Activated CD4-positive, alpha-beta T cell treated with anti-CD3 and anti-CD28 coated beads for 4 hours (primary cell): ENCODE measurements at places on chromosomes 6 and 20.

DNA sequence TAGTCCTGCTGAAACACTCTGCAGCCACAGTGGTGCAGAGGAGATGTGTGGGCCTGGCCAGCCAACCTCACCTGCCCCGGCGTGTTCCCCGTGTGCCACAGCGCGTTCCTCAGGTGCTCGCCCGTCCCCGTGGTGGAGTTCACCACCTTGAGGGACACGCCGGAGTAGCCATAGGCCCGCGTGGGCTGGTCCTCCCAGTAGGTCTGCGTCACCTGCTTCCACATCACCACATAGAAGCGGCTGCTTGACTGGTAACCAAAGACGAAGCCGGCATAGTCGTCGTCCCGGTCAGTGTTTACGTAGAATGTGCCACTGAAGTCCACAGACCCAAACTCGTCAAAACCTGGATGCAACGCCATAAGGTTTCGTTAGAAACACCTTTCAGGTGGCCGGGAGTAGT is 31.5 kb downstream of the THBS2 start:
- DNase-seq: no peak

GRCh38 chr20:36469973-36470372 is 71.3 kb upstream of the MYL9 start:
- DNase-seq: no peak

GRCh38 chr20:12482661-12483060 is 526.1 kb upstream of the SPTLC3 start:
- DNase-seq: no peak

- DNase-seq: no peak
Measured at GRCh38 chr20:14829906-14830305, 492.5 kb upstream of the FLRT3 start.

- DNase-seq: no peak
Measured at GRCh38 chr6:15073344-15073789, 172.5 kb upstream of the JARID2 start.

GRCh38 chr20:9838378-9839295 is at the start of gene PAK5:
PAK5 (minus strand) TSS chr20:9839076; CDS start chr20:9644328, 194,748 bp downstream.
- no peak for DNase-seq

DNA sequence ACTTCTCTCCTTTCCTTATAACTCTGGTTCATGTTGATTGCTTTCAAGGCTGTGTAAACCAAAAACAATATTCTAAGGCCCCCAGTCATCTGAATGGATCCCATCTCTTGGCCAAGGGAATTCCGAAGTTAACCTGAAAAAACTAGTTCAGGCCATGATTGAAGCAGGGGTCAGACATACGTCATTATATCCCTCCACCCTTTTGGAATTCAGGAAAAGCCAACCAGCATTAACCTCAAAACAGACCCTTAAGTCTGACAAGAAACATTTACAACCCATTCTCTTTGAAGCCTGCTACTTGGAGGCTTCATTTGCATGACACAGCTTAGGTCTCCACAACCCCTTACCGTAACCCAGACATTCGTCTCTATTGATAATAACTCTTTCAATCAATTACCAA is 39.7 kb downstream of the SLC26A8 start:
- no peak for DNase-seq

GRCh38 chr6:20564269-20564668 is 30.0 kb downstream of the CDKAL1 start:
- DNase-seq: no peak

DNA sequence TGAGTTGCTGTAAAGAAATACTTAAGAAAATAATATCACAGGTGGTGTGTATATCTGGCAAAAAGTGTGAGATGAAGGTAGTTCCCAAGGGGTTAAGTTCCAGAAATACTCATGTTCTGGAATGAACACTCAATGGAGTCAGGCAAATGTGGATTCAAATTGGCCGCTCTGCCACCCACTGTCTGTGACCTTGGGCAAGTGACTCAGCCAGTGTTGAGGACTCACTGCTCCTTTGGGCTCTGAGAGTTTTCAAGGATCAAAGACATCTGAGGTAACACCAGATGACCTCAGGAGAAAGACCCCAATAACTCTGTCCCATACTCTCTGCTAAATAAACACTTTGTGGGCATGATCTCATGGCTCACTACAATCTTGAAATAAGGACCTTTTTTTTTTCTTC is 59.2 kb upstream of the EYA2 start:
- DNase-seq: no peak

DNA sequence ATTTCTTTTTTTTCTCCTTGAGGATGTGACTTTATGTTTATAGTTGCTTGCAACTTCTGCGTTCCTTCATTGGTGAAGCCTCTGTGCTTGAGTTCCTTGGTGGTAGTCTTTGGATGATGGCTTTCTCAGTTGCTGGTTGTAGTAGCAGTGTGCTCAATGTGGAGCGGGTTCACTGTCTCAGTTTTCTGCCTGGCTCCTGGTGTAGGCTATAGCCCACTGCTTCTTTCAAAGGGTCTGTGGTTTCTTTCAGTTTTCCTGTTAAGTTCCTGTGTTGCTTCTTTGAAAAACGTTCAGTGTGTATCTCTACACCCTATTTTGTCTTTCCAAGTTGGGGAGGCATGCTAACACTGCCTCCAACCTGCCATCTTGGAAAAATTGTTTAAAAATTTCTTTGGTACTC is 33.9 kb upstream of the ZBTB24 start:
- DNase-seq: no peak

GRCh38 chr6:68572525-68572924 is 62.6 kb upstream of the ADGRB3 start:
- no peak for DNase-seq

DNA sequence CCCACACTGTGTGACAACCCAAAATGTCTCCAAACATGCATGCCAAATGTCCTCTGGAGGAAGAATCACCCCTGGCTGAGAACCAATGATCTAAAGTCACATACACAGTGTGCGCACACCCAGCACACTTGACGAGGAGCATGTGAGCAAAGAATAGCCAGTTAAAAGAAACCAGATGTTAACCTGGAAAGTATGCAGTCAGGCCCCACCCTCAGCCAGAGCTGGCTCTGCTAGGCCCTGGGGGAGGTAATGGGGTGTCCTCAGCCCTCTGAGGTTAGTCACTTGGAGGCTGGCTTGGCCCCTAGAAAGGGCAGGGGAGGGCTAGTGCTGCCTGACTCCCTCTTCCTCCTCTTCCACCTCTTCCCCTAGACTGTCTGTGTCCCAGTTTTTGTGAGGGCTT is 15.2 kb upstream of the GUCA1A start:
- no peak for DNase-seq

DNA sequence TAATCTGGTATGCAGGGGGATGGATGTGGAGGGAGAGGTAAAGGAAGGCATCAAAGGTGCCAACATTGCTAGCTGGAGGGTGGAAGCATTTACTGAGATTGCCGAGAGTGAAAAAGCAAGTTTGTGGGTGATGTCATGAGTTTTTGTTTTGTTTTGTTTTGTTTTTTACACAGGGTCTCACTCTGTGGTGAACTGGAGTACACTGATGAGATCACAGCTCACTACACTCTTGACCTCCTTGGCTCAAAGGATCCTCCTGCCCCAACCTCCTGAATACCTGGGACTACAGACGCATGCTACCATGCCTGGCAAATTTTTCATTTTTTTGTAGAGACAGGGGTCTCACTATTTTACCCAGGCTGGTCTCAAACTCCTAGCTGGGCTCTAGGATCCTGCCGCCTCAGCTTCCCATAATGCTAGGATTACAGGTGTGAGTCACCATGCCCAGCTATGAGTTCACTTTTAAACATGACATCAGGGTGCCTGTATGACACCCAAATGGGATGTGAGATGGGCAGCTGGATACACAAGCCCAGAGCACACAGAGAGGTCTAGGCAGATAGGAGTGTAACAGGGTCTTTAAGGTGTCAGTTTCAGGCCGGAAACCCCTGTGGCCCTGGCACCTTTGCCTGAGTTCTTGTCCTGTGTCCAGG is 35.1 kb upstream of the HMGA1 start:
- DNase-seq: no peak

GRCh38 chr6:19731282-19731681 is 105.9 kb upstream of the ID4 start:
- no peak for DNase-seq

DNA sequence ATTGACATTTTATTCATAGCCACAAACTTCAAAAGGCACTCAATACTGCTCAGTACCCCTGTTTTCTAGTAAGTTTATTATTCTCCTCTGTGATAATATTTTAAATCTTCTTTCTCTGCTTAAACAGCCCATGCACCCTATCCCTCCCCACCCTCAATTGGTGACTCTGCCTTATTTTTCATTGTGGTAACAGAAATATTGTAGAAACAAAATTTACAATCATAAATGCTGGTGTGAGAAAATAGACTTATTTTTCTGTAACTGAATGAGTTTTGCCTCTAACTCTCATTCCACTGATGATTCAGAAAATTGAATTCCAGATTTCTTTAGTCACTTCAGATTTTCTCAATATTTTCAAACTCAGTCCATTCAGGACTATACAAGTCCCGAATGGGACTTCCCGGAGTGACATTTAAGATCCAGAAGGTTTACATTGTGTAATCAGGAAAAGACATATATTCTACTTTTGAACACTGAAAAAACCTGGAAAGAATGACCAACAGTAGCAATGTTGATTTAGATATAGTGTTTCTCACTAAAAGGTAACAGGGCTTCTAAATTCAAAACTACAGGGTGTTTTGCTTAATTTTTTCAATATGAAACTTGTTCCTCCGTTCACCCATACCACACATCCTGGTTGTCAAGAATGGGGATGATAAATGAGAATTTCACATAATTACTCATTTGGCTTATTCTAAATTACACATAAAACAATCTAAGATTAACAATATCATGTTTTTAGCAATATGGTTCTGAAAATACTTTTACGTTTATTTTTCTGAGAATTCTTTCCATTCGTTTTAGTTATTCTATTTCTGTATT is 34.8 kb upstream of the UST start:
- no peak for DNase-seq

- no peak for DNase-seq
Measured at GRCh38 chr20:18637224-18637623, 49.4 kb downstream of the DTD1 start.

GRCh38 chr6:122726649-122727048 is 52.9 kb upstream of the FABP7 start:
- no peak for DNase-seq

DNA sequence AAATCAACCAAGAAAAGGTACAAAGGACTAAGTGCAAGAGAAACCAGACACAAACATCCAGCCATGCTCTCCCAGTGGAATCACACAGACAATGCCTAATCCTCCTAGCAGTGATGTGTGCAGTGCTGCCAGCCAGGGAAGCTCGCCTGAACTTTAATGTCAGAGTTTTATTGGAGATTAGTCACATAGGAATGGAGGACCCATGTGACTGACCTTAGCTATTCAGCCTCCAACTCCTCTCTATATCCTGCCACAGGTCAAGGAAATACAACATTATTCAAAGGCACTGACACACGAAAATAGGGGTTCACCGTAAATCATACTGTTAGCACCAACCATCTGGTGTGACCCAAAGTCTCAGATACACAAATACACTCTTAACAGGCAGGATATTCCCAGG is 684.6 kb downstream of the DOK5 start:
- DNase-seq: no peak

GRCh38 chr6:13216236-13217014 is 111.9 kb downstream of the TBC1D7 start:
- no peak for DNase-seq

DNA sequence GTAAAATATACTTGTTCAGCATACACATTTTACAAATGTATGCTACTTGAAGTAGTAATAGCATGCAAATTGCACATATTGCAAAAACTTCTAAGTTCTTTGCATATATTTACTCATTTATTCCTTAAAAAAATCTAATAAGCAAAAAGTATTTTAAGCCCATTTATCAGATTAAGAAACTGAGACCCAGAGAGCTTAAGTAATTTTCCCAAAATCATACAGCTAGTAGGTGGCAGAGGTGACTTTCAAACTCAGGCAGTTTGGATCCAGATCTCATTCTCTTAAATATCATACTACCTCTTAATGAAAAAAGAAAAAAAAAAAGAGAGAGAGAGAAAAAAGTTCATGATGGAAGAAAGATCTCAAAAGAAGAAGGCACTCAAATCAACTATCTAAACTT is 157.9 kb downstream of the RPS12 start:
- no peak for DNase-seq

DNA sequence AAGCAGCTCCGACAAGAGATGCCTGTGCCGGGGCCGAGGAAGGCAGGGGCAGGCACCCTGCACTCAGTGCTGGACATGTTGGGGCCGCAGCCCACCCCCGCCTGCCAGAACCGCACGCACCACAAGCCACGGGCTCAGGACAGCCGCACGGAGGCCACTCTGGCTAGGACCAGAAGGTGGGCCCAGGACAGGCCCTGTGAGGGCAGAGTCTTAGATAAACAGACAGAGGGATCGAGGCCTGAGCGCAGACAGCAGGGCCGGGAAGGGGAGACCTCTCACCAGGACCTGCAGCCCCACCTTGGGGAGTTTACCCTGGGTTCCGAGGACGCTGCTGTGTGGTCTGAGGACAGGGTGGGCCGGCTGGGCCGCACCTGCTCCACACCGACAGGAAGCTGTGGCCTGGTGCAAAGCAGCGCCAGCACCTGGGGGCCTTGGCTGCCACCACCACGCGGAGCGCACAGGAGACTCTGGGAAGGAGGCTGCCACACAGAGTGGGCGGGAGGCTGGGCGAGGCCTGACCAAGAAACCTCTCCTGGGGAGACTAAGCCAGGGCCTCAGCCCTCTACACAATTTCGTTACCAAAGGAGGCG is 32.0 kb downstream of the KCNQ2 start:
- no peak for DNase-seq

DNA sequence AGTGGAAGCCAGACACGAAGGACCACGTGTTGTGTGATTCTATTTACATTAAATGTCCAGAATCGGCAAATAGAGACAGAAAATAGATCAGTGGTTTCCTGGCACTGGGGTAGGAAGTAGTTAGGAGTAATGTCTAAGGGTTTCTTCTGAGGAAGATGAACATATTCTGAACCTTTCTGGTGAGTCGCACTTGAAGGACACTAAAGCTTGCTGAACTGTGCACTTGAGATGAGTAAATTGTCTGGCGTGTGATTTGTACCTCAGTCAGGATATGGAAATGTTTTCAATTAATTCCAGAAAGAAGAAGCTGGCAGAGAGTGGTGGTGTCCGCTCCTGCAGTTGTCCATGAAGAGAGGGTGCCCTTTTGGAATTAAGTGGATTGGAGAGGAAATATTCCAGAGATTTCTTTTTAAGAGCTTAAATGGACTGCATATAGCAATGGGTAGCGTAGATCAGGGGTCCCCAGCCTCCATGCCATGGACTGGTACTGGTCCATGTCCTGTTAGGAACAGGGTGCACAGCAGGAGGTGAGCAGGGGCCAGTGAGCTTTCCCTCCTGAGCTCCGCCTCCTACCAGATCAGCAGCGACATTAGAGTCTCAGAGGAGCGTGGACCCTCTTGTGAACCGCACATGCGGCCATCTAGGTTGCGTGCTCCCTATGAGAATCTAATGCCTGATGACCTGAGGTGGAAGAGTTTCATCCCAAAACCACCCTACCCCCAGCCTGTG is 12.4 kb upstream of the KIF25 start:
- DNase-seq: no peak
